ENCODE measurements at places on chromosomes 1 and 21.

DNA sequence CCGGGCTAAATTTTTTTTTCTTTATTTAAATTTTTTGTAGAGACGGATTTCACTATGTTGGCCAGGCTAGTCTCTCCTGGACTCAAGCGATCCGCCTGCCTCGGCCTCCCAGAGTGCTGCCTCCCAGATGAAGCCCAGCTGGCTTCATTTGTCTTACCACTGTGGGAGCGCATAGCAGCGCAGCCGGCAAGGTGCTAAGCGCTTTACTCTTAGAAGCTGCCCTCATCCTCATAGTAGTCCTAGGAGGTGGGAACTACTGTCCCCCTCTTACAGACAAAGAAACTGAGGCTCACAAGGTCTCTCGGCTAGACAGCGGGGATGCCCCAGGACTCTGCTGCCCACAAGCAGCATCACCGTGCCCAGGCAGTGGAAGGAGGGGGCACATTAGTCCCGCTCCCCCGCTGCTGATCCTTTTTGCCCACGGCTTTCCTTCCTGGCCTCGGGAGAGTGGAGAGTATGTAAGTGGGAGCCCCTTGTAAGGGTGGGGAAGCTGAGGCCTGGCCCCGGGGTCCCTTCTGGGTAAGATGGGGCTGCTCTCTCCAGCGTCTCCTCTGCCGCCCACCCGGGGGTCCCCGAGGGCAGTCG lies 726 bp downstream of the TMEM54 start:
- no peak for DNase-seq

- DNase-seq, result no peak
Observed at GRCh38 chr1:59266180-59266926, 30.5 kb upstream of the FGGY start.

DNA sequence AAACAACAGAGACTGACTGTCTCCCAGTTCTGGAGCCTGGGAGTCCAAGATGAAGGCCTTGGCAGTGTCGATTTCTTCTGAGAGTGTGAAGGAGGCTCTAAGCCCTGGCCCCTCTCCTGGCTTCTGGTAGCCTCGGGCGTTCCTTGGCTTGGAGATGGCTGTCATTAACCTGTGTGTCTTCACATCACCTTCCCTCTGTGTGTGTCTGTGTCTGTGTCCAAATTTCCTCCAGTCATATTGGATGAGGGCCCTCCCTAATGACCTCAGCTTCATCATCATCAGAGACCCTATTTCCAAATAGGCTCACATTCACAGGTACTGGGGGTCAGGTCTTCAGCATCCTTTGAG lies 138.3 kb downstream of the TOMM20 start:
- DNase-seq, result no peak

GRCh38 chr1:24828887-24829192 lies 83.6 kb downstream of the CLIC4 start:
- no peak for DNase-seq
